ENCODE measurements at places on chromosomes 3 and 15.

DNA sequence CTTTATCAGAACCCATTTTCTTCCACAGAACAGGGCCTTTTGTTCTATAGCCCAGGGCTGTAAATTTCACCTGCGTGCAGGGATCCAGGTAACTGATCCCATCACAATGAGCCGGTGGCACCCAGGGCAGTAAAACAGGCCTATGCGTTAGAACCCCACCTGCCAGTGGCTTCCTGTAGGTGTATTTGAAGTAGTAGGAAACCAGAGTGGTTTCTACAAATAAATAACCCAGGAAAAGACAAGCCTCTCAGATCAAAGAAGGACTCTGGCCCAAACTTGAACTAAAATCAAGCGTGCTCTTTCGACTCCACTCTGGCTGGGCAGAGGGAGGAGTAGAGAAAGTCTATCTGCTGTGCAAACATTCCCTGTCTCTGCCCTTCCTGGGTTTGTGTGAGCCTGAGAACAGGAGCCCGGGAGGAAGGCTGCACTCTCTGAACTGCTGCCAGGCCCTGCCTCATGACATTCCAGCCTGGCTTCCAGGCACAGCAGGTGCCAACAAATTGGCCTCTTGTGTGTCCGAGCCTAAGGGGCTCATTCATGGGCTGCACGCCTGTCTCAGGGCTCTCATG, 77.7 kb downstream of the CEMIP start:
- DNase-seq = no peak
- no peaks in the 10 kb centered on the region for H3K27me3 ChIP-seq
- H3K4me1 ChIP-seq = peaks cover 30% of the 10 kb centered on the region
- H3K4me3 ChIP-seq = no peak overlapping the region
- no peaks in the 10 kb centered on the region for H3K36me3 ChIP-seq

- H3K4me3 ChIP-seq = no peak overlapping the region
- no peaks in the 10 kb centered on the region for H3K4me1 ChIP-seq
- no peaks in the 10 kb centered on the region for H3K27me3 ChIP-seq
- no peak for DNase-seq
- no peaks in the 10 kb centered on the region for H3K36me3 ChIP-seq
Measured at GRCh38 chr3:196115678-196116083, 33.8 kb upstream of the TFRC start.

GRCh38 chr15:89790661-89791060, 14.5 kb downstream of the MESP2 start:
- H3K4me1 ChIP-seq = no peaks in the 10 kb centered on the region
- no peak for DNase-seq
- H3K36me3 ChIP-seq = peaks cover 17% of the 10 kb centered on the region

- DNase-seq = no peak
- no peaks in the 10 kb centered on the region for H3K27me3 ChIP-seq
- no peaks in the 10 kb centered on the region for H3K36me3 ChIP-seq
- peaks cover 67% of the 10 kb centered on the region for H3K4me1 ChIP-seq
- no peak overlapping the region for H3K4me3 ChIP-seq
Measured at GRCh38 chr3:48015431-48016180, 610 bp downstream of the MAP4 start.

DNA sequence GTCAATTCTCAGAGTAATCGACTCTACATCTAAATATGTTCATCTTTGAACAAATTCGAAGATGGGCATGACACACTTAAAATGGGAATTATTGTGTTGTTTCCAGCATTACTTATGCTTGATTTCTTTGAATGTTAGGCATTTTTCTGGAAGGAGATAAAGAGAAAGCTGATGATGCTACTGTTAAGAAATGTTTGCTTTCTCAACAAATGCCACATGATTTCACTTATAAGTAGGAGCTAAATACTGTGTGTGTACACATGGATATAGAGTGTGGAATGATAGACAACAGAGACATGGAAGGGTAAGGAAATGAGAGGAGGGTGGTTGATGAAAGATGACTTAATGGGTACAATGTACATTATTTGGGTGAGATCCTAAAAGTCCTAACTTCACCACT, 400.9 kb downstream of the TBL1XR1 start:
- no peak overlapping the region for H3K4me3 ChIP-seq
- H3K4me1 ChIP-seq = no peaks in the 10 kb centered on the region
- no peak overlapping the region for H3K27ac ChIP-seq
- H3K36me3 ChIP-seq = no peaks in the 10 kb centered on the region
- DNase-seq = no peak
- H3K27me3 ChIP-seq = no peaks in the 10 kb centered on the region

GRCh38 chr3:13018043-13018451, 55.2 kb downstream of the IQSEC1 start:
- H3K27ac ChIP-seq = peak overlapping the region; percentile 15
- H3K27me3 ChIP-seq = no peaks in the 10 kb centered on the region
- H3K36me3 ChIP-seq = no peaks in the 10 kb centered on the region
- peaks cover 50% of the 10 kb centered on the region for H3K4me1 ChIP-seq
- no peak for DNase-seq

GRCh38 chr3:167976516-167977361, 119.0 kb downstream of the GOLIM4 start:
- H3K4me1 ChIP-seq = no peaks in the 10 kb centered on the region
- DNase-seq = no peak
- H3K4me3 ChIP-seq = no peak overlapping the region

DNA sequence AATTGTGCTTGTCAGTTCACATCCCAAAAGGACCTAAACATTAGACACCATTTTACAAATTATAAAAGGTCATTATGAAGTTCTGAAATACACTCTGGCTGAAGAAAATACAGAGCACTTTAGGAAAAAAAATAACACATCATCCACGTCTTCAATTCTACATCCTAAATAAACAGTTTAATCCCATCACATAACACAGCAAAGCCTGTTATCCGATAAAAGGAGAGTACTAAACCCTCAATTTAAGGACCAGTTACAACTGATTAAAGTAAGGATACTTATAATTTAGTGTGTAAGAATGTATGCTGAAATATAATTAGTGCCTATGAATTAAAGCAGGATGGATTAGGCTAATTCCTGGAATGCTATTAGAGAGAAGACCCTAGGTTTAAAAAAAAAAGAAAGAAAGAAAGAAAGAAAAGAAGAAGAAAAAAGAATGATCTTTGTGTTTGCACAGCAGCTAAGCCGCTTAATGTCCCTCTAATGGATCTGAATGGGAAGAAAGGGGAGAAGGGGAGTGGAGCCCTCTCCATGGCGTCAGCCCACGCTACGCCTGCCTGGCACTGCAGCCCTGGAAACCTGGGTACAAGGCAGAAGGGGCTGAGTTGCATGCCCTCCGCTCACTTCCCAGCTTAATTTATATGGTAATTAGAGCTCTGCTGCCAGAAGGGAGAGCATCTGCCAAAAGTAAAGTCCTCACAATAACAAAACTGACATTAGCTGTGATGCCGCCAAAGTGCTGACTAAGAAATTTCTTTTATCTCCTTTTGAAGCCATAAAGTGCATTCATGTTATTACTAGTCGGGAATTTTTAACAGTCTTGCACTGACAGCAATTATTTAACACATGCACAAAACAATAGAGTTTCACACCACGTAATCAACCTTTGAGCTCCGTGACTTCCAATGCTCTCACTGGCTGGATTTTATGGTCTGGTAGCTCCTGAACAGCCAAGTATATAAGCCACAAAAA, 90.0 kb downstream of the FSIP1 start:
- peaks cover 6% of the 10 kb centered on the region for H3K4me1 ChIP-seq
- no peak overlapping the region for H3K27ac ChIP-seq

DNA sequence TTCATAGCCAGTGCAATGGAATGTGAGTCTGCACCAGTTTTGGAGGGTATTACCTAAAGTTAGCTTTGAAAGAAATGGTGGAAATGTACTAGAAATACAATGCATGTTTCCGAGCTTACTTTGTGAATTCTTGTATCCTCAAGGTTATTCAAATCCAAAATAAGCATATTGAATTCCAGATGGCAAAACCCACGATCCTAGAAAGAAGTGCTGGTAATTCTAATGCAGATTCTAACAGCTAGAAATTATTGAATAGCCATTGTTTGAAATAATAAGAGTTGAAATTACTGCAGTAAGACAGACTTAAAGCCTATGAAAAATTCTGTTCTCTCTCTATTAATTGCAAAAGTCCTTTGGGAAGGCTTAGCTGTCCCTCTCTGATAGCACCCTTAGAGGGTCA, 258.4 kb downstream of the CHL1 start:
- H3K27me3 ChIP-seq = no peaks in the 10 kb centered on the region
- H3K4me1 ChIP-seq = no peaks in the 10 kb centered on the region
- no peak overlapping the region for H3K27ac ChIP-seq
- no peak overlapping the region for H3K4me3 ChIP-seq
- DNase-seq = no peak

GRCh38 chr3:182201456-182202168, 489.9 kb downstream of the SOX2 start:
- no peaks in the 10 kb centered on the region for H3K36me3 ChIP-seq
- no peaks in the 10 kb centered on the region for H3K4me1 ChIP-seq
- no peaks in the 10 kb centered on the region for H3K27me3 ChIP-seq
- DNase-seq = no peak
- no peak overlapping the region for H3K27ac ChIP-seq
- no peak overlapping the region for H3K4me3 ChIP-seq
